Fibroblast of upper back skin (primary cell): ENCODE measurements at places on chromosomes 12 and 14.

- no peak for DNase-seq
Observed at GRCh38 chr12:2672863-2673262, 121.9 kb upstream of the FKBP4 start.

DNA sequence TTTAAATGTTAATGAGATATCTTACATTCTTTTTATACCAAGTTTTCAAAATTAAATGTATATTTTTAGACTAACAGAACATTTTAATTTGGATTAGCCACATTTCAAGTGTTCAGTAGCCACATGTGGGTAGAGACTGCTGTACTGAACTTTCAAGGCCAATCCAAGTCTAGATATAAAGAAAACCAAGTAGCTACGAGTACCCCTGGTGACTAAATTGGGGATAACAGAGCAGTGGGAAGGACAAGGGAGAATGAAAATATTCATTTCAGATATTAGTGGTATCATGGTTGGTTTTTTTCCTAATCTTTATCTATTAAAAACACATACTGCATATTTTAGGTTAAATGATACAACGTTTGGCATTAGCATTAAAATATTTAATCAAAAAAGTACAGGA is 69.4 kb upstream of the RHOJ start:
- peak; percentile 2 for DNase-seq

- DNase-seq: no peak
Observed at GRCh38 chr12:79696416-79696815, 5.7 kb upstream of the PAWR start.

GRCh38 chr12:54147186-54147585 is 41.6 kb downstream of the SMUG1 start:
- DNase-seq: no peak

GRCh38 chr12:124763594-124763979 is 100.1 kb downstream of the SCARB1 start:
- no peak for DNase-seq

- DNase-seq: no peak
Observed at GRCh38 chr12:114092981-114093380, 126.9 kb upstream of the RBM19 start.

GRCh38 chr12:98220636-98221035 is 294.8 kb upstream of the TMPO start:
- DNase-seq: no peak

- DNase-seq: no peak
Observed at GRCh38 chr12:3905664-3906063, 32.5 kb upstream of the PARP11 start.

DNA sequence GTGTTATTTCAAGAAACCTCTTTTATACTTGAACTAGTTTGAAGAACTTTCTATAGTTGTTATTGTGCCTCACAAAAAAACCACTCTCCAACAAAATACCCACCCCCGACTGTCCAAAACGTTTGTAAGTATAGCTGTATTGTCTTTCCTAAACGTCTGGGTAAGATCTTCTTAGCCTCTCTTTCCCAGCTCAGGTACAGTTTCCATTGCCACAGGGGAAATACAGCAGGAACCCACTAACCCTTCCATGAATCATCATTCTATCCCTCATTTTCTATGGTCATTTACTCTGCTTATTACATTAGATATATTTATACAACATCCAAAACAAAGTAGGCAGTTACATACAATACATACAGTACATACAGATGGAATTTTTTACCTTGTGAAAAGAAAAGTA is 70.8 kb downstream of the ZFC3H1 start:
- DNase-seq: no peak
